CD4-positive, alpha-beta T cell (primary cell): ENCODE measurements at places on chromosomes 12 and 14. TPM values are rescaled to one million over a fixed set of nuclear protein-coding genes. Genes with fewer than 3 reads are reported as not detected.
A peak's percentile ranks its signal among the peaks of the same experiment; 100 is the strongest.

- no peaks in the 10 kb centered on the region for H3K36me3 ChIP-seq
- DNase-seq: no peak
- H3K27ac ChIP-seq: no peak overlapping the region
These were observed 26.2 kb upstream of the PDE3A start for GRCh38 chr12:20342111-20342510.

The LRRC43 gene
- total RNA-seq: not detected

GRCh38 chr14:88198446-88198845 is 124.6 kb downstream of the KCNK10 start:
- H3K4me3 ChIP-seq: no peak overlapping the region
- no peak for DNase-seq
- H3K4me1 ChIP-seq: no peaks in the 10 kb centered on the region
- no peak overlapping the region for H3K27ac ChIP-seq
- H3K36me3 ChIP-seq: no peaks in the 10 kb centered on the region
- H3K27me3 ChIP-seq: peaks cover 18% of the 10 kb centered on the region

DNA sequence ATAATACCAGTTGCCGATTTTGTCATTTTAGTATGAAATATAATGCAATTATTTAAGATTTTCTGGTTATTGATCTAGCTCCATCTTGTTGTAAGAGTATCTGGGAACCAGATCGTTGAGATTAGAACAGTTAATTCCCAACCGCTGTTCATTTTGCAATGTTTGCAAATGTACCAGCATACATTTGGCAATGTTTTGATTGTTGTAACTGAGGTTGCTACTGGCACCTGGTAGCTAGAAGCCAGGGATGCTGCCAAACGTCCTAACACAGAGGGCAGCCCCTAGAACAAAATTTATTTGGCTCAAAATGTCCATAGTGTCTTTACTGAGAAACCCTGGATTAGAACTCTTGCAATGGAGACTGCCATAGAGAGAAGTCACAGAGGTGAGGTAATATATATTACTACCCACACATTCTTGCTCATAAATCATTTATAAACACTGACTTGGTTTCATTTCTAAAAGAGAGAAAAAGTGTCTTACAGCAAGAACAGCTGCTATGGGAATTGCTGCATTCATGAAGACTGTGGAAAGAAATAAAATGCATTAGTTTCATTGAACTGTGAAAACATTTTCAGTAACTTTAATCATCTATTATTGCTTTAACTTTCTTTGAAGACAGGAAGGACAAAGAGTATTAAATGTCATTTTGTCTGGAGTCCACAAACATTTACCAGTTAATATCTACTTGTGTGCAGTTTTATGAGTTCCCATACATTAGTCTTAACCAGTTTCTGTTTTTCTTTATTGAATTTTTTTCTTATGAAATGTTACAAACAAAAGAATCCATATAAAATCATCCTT is 46.2 kb downstream of the ABCC9 start:
- H3K27ac ChIP-seq: no peak overlapping the region
- H3K4me1 ChIP-seq: no peaks in the 10 kb centered on the region
- no peak overlapping the region for H3K4me3 ChIP-seq

DNA sequence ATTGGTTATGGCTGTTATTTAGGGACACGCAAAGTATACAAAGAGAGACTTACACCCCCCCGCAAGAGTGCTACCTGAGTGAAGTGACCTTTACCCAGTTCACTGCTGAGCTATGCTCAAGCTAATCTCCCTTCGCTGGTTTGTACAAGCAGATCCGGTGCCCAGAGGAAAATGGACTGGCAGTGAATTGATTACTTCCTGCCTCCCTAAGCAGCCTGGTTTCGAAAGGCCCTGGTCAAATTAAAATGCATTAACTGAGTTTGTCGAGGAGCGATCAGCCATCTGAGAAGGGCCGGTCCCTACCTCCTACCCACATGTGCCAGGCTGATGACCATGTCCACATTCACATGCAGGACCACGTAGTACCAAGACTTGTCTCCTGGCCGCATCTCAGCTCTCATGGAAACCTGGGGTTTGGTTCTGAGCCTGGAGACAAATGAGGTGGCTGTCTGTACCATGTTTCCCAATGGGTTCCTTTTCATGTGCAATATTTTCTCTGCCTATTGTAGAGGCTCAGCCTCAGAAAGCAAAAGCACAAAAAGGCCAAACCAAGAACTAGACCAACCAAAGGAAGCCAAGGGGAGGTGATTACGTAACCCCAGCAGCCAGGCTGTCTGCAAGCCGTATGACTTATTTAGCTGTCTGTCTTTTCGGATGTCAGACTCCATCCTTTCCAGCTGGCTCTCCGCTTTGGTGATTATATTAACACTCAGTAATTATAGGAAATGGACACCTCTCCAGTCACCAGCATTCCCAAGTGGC is 284.7 kb upstream of the PWP1 start:
- peaks cover 3% of the 10 kb centered on the region for H3K36me3 ChIP-seq
- DNase-seq: no peak
- no peaks in the 10 kb centered on the region for H3K27me3 ChIP-seq
- H3K4me1 ChIP-seq: peaks cover 23% of the 10 kb centered on the region
- no peak overlapping the region for H3K27ac ChIP-seq

- H3K36me3 ChIP-seq: no peaks in the 10 kb centered on the region
- no peak overlapping the region for H3K4me3 ChIP-seq
- no peaks in the 10 kb centered on the region for H3K27me3 ChIP-seq
- no peak for DNase-seq
- no peak overlapping the region for H3K27ac ChIP-seq
These were observed 168.3 kb downstream of the PAWR start for GRCh38 chr12:79522257-79522988.

The NPAS3 gene
- total RNA-seq: not detected

DNA sequence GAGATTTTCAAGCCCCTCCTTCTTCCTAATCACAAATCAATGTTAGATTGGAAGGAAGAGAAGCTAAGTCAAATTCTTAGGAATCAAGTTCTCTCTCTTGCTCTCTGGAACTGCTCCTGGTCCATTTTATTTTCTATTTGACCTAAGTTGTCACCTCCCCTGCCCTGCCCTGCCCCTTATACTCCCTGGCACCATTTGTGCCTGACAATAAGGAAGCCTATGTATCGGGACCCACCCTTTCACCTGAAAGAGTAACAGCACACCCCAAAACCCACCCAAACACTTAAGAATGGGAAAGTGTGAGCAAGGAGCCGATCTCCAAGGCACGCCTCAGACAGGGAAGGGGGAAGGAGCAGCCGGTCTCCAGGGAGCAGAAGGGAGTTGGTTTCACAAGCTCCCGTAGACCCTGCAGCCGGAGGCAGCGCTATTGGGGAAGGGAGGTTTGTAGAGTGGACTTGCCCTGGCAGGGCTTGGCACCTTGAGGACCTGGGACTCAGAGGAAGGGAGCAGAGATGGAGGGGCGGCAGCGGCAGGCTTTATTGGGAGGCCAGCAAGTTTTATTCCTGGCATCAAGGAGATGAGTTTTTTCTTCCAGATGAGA is 1.6 kb downstream of the LRRC74A start:
- H3K27ac ChIP-seq: no peak overlapping the region
- H3K4me1 ChIP-seq: no peaks in the 10 kb centered on the region
- H3K36me3 ChIP-seq: no peaks in the 10 kb centered on the region
- H3K4me3 ChIP-seq: no peak overlapping the region
- DNase-seq: no peak

The SINHCAF gene
- 119 TPM for total RNA-seq

- no peak for DNase-seq
- H3K27me3 ChIP-seq: no peaks in the 10 kb centered on the region
- H3K4me1 ChIP-seq: peaks cover 46% of the 10 kb centered on the region
- H3K27ac ChIP-seq: no peak overlapping the region
These were observed 39.9 kb downstream of the NINJ2 start for GRCh38 chr12:623172-623864.

The BEGAIN gene
- 2.0 TPM for total RNA-seq

DNA sequence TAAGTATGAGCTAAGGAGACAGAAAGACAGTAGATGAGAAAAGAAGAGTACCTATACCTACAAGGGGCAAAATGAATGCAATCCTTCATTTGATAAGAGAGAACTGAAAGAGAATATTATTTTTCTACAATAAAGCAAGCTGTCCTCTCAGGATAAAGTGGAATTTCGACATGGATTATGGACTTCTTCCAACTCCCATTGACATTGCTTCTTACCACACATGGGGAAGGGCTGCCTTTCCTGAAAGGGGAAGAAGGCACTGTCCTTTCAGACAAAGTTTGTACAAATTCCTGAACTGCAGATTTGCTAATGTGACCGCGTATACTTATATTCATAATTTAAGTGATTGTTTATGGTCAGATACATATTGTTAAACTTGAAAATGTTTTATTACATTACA is 4.3 kb upstream of the HEBP1 start:
- no peak overlapping the region for H3K4me3 ChIP-seq
- DNase-seq: no peak
- no peaks in the 10 kb centered on the region for H3K27me3 ChIP-seq

DNA sequence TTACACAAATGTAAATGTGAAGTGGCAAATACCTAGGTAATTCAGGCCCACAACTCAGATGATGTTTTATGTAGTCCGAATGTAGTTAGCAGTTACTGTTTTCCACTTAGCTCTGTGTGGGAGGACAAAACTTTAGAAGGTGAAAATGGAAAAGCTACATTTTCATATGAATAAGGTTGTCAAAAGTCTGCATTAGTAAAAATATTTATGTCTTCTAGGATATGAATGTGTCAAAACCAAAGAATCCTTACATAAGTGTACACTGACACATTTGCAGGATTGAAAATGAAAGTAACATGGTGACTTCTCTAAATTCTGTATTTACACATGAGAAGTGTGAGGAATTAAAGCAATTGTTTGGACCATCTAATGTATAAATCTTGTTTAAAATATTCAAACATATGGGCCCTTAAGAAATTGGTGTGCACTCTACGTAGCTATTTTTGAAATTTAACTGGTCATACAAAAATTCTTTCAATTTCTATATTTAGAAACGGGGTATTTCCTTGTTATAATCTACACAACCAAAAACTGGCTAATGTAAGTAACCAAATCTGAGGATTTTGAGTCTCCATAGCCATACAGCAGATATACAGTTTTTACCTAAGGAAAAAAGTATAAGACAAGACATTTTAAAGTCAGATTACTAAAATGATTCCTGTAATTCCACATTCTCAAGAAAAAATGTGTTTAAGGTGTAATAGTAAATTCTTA is 5.4 kb downstream of the CDKN1B start:
- H3K36me3 ChIP-seq: peaks cover 46% of the 10 kb centered on the region
- DNase-seq: peak; percentile 71
- no peaks in the 10 kb centered on the region for H3K27me3 ChIP-seq
- peak overlapping the region; percentile 91 for H3K27ac ChIP-seq
- H3K4me1 ChIP-seq: peaks cover 15% of the 10 kb centered on the region

DNA sequence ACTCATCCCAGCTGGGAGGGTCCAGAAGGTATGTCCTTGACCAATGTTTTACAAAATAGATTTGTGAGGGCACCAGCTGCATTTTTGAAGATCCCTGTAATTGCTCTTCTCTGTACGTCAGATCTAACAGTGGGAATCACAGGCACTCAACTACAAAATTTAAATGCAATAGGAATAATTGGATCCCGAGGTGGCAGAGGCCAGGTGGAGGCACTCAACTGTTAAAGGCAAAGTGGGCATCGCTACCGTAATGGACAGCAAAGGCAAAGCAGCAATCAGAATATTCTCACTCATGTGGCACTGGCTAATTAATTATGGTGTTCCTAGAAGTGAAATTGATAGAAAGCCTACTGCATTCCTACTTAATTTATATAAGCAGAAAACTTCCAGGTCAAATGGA is 27.9 kb upstream of the PSMC1 start:
- H3K4me3 ChIP-seq: no peak overlapping the region
- H3K36me3 ChIP-seq: no peaks in the 10 kb centered on the region
- DNase-seq: no peak
- H3K27me3 ChIP-seq: no peaks in the 10 kb centered on the region

The TCL1B gene
- total RNA-seq: not detected

- H3K27ac ChIP-seq: no peak overlapping the region
- H3K4me1 ChIP-seq: peaks cover 33% of the 10 kb centered on the region
- H3K27me3 ChIP-seq: no peaks in the 10 kb centered on the region
- H3K4me3 ChIP-seq: no peak overlapping the region
- H3K36me3 ChIP-seq: peaks cover 79% of the 10 kb centered on the region
- no peak for DNase-seq
These were observed 8.6 kb downstream of the NAB2 start for GRCh38 chr12:57097554-57097835.

The MYL2 gene
- not detected for total RNA-seq

DNA sequence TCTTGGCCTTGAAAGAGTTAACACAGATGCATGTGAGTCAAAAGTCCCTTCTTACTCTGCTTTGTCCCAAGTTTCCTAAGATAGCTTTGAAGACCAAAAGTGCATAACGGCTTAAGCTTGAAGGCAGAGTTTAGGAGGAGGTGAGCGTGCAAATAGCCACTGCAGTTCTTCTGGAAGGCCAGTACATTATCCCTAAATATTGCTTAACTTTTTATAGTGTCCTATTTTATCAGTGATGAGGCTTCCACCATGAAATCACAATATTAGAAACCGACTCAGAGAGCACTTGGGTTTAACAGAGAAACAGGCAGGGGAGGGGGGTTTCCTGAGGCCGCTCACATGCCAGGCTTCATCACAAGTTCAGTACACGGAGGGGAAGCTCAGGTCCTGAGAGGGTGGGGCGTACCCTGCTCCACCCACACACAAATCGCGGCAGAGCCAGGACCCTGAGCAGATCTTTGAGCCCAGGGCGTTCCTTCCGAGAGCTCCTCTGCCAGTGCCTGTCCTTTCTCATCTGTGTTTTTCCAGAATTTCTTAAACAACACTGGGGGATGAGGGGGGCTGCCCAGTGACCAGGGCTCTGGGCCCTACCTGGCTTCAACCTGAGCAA is 26.8 kb upstream of the BDKRB2 start:
- H3K27me3 ChIP-seq: no peaks in the 10 kb centered on the region
- DNase-seq: no peak
- H3K36me3 ChIP-seq: no peaks in the 10 kb centered on the region
- no peak overlapping the region for H3K4me3 ChIP-seq
- no peaks in the 10 kb centered on the region for H3K4me1 ChIP-seq
- no peak overlapping the region for H3K27ac ChIP-seq

DNA sequence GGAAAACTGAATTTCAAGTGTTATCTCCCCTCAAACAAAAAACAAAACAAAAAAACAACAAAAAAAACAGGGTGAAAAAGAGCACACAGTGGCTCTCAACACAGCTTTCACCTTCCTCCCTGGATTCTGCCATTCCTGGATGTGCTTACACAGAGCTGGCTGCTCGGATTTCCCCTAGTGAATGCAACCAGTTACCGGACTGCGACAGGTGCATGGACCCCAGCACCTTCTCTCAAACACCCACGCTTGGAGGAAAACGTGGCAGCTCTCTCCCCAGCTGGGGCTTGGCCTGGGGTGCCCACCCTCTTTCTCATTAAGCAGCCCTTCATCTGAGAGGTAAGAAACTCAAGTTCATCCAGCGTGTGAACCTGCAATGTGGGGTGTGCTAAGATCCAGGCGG is 33.5 kb upstream of the DICER1 start:
- no peak overlapping the region for H3K27ac ChIP-seq
- no peaks in the 10 kb centered on the region for H3K4me1 ChIP-seq

GRCh38 chr12:109663795-109664194 is 49.8 kb upstream of the FAM222A start:
- H3K4me1 ChIP-seq: no peaks in the 10 kb centered on the region
- H3K36me3 ChIP-seq: no peaks in the 10 kb centered on the region
- no peak for DNase-seq
- no peak overlapping the region for H3K27ac ChIP-seq
- peaks cover 3% of the 10 kb centered on the region for H3K27me3 ChIP-seq

The DPPA3 gene
- not detected for total RNA-seq
